Right kidney (tissue), 9 donors: ENCODE measurements at places on chromosomes 5 and 9.

- DNase-seq = no peak
Observed at GRCh38 chr9:70093944-70094343, 50.3 kb downstream of the MAMDC2 start.

- DNase-seq = no peak
Observed at GRCh38 chr5:177194268-177194667, 60.7 kb downstream of the NSD1 start.

- DNase-seq = no peak
Observed at GRCh38 chr5:6757414-6757969, 44.3 kb downstream of the TENT4A start.

DNA sequence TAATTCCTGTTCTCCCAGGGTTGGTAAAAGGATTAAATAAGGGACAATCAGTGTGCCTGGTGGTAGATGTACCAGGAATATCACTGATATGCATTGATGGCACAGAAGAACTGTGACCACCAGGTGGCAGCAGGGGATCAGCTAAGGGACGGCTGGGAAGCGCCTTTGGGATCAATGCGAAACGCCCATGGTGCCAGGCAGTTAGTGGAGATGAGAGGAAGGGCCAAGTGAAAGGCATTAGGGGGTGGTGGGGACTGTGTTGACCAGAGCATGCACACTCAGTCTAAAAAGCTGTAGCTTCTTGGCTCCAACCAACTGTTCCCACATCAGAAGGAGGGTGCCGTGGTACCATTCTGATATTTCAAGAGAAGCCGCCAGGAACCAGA is 55.6 kb downstream of the ARHGEF37 start:
- DNase-seq = peak; percentile 59

- no peak for DNase-seq
Observed at GRCh38 chr9:91060520-91061343, 259.1 kb downstream of the SYK start.

DNA sequence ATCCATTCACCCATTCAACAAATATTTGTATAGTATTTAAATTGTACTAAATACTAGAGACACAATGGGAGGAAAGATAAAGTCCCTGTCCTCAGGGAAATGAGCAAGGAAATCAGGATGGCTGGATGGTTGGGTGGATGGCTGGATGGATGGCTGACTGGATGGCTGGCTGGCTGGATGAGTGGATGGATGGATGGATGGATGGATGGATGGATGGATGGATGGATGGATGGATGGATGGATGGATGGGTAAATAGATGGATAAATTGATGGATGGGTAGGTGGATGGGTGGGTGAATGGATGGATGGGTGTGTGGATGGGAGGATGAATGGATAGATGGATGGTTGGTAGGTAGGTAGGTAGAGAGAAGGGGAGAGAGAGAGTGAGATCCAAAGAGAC is 41.5 kb upstream of the WWC1 start:
- DNase-seq = no peak

DNA sequence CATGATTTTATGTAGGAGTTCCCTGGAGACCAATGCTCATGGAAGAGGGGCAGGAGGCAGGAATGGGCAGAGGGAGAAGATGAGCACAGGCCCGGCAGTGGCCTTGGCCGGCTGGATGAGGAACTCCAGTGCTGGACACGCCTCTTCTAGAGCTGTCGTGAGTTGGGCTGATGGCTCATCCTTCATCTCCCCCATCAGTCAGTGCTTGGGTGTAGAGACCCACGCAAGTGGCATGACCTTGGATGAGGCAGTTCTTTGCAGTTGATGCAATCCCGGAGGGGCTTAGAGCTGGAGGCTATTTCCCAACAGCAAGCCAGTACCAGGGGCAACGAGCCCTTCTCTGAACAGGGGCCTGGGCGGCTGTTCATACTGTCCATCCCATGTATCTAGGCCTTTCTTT is 25.5 kb upstream of the ARAP3 start:
- no peak for DNase-seq

- DNase-seq = peak; percentile 33
Observed at GRCh38 chr5:173246511-173246910, 11.5 kb upstream of the NKX2-5 start.

GRCh38 chr9:12773562-12773961 is 1.3 kb upstream of the LURAP1L start:
- DNase-seq = no peak

- DNase-seq = no peak
Observed at GRCh38 chr9:114583371-114584155, 4.0 kb upstream of the ATP6V1G1 start.

GRCh38 chr9:2465516-2465915 is 156.1 kb upstream of the VLDLR start:
- DNase-seq = no peak

GRCh38 chr5:115947260-115947659 is 15.0 kb upstream of the LVRN start:
- no peak for DNase-seq

- DNase-seq = no peak
Observed at GRCh38 chr9:137233143-137233980, 2.7 kb downstream of the SLC34A3 start.

DNA sequence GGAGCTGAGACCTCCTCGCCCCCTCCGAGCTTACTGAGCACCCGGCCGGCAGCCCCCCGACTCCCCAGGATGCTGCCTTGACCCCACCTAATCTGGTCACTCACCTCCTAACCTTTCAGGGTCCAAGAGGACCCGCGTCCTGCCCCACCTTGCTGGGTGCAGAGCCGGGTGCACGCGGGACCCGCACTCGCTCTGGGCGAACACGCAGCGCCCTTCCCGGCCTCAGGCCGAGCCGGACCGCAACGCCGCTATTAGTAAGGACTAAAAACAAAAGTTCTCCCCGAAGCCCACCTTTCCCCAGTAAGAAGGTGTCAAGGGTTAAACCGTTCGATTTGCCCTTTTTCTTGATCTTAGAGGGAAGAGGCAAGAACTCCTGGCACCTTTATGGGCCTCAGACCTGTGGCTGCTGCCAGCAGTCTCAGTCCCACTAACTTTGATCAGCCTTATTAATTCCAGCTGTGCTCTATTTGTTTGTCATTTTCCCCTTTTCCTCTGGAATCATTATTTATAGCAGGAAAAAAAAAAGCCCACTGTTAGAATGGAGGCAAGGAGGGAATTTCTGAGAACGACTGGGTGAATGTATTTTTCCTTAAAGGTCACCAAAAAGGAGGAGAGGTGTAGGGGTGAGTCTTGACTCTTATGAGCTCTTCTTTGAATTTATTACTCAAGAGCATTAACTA is 10.5 kb downstream of the IRX2 start:
- peak; percentile 76 for DNase-seq

DNA sequence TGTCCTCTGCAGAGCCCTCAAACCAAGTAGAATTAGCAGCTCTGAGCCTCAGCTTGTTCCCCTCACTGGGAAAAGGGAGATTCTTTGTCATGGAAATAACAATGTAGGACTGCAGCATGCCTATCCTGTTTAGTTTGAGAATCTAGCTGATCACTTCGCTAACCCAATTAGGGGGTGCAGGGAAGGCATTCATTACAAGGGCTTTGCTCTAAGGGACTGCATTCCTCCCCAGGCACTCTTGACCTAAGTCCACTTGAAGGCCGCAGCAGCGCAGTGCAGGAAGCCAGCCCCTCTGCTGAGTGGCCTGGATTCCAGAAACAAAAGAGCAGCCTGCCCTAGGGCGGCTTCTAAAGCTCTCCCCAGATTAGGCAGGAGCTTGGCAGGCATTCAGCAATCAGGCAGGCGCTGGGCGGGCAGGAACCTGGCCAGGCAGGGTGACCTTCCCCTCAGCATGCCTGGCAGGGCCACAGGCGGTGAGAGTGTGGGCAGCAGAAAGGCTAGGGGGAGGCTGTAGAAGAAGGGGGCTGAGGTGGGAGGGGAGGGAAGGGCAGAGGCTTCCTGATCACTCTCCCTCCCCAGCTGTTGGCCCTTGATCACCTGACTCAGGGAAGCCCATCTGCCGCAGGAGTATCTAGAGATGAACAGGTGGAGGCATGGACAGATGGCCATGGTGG is 24.8 kb downstream of the CCNJL start:
- peak; percentile 51 for DNase-seq

GRCh38 chr5:159341906-159342310 is 11.6 kb upstream of the IL12B start:
- no peak for DNase-seq

DNA sequence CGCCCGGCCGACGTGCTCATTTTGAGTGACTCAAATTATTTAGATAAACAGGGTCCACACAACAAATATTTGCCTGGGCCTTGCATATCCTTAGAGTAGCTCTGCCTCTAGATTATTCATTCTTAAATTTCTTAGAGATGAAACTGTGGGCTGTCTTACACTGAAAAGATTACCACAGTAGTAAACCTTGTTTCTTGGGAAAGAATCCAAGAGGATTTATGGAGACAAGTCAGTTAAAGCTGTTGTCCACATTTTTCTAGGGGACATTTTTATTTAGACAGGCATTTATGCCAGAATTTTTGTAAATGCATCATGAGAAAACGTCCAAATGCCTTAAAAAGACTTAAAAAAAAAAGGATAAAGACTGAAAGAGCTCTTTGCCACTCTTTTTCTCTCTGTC is 32.6 kb upstream of the RANBP3L start:
- no peak for DNase-seq
